Epithelial cell of umbilical artery (primary cell): ENCODE measurements at places on chromosomes 2 and 18. TPM values are rescaled to one million over a fixed set of nuclear protein-coding genes. Genes with fewer than 3 reads are reported as not detected.

PLGLB2 gene
- total RNA-seq: 0.32 and 3.0 TPM in 2 replicates

DPYSL5 gene
- total RNA-seq: not detected in 2 replicates

HOXD4 gene
- 0.65 and 3.5 TPM in 2 replicates for total RNA-seq

GPATCH11 gene
- 6.5 and 7.1 TPM in 2 replicates for total RNA-seq
